Activated CD4-positive, alpha-beta T cell treated with anti-CD3 and anti-CD28 coated beads, Interleukin-2, amount 10 ng/mL, durations not matched to agents 7 days and 5 days (primary cell): ENCODE measurements at places on chromosomes 2 and 18. TPM values are rescaled to one million over a fixed set of nuclear protein-coding genes. Genes with fewer than 3 reads are reported as not detected.

GRCh38 chr2:186977433-186978045 lies 128.6 kb upstream of the ZSWIM2 start:
- no peak for DNase-seq

Gene DES
- total RNA-seq, result not detected

GRCh38 chr2:201575971-201576370 lies 67.3 kb downstream of the TMEM237 start:
- no peak for DNase-seq

Gene XDH
- total RNA-seq, result 0.17 TPM

Gene GAL3ST2
- not detected for total RNA-seq

GRCh38 chr18:13394801-13395200 lies 176.2 kb downstream of the LDLRAD4 start:
- DNase-seq, result no peak
